ENCODE measurements at places on chromosomes 1 and 21.

DNA sequence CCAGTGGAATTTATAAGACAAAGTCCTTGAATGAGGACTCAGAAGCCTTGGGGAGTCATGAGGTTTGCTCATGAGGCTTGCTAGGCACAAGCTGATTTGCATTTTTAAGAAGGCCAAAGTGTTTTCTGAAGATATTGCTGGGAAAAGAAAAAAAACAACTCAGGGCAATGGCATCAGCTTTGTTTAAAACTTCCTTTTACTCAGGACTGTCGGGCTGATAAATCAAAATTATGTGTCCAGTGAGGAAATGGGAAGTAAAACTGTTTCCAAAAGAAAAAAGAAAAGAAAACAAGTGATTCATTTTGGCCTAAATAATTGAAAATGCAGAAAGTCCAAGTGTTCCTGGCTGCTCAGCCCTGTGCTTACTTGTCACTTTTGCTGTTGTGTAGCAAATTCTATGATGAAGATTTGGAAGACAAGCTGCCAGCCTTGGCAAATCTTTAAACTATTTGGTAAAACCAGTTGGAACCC lies 282.4 kb downstream of the HLX start:
- no peak overlapping the region for H3K27ac ChIP-seq
- no peak for DNase-seq
- no peaks in the 10 kb centered on the region for H3K36me3 ChIP-seq
- H3K4me3 ChIP-seq, result no peak overlapping the region

DNA sequence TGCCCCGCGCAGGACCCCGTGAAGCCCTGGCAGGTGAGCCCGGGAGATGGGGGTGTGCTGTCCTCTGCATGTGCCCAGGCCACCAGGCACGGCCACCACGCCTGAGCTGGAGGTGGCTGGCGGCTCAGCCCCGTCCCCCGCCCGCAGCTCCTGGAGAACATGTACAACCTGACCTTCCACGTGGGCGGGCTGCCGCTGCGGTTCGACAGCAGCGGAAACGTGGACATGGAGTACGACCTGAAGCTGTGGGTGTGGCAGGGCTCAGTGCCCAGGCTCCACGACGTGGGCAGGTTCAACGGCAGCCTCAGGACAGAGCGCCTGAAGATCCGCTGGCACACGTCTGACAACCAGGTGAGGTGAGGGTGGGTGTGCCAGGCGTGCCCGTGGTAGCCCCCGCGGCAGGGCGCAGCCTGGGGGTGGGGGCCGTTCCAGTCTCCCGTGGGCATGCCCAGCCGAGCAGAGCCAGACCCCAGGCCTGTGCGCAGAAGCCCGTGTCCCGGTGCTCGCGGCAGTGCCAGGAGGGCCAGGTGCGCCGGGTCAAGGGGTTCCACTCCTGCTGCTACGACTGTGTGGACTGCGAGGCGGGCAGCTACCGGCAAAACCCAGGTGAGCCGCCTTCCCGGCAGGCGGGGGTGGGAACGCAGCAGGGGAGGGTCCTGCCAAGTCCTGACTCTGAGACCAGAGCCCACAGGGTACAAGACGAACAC lies 1.8 kb downstream of the TAS1R3 start:
- peaks cover 16% of the 10 kb centered on the region for H3K36me3 ChIP-seq
- peaks cover 17% of the 10 kb centered on the region for H3K4me1 ChIP-seq
- no peak for DNase-seq
- H3K27ac ChIP-seq, result peak overlapping the region; percentile 16
- H3K4me3 ChIP-seq, result no peak overlapping the region

GRCh38 chr21:46005081-46005480 lies 23.5 kb downstream of the COL6A1 start:
- no peak overlapping the region for H3K4me3 ChIP-seq

DNA sequence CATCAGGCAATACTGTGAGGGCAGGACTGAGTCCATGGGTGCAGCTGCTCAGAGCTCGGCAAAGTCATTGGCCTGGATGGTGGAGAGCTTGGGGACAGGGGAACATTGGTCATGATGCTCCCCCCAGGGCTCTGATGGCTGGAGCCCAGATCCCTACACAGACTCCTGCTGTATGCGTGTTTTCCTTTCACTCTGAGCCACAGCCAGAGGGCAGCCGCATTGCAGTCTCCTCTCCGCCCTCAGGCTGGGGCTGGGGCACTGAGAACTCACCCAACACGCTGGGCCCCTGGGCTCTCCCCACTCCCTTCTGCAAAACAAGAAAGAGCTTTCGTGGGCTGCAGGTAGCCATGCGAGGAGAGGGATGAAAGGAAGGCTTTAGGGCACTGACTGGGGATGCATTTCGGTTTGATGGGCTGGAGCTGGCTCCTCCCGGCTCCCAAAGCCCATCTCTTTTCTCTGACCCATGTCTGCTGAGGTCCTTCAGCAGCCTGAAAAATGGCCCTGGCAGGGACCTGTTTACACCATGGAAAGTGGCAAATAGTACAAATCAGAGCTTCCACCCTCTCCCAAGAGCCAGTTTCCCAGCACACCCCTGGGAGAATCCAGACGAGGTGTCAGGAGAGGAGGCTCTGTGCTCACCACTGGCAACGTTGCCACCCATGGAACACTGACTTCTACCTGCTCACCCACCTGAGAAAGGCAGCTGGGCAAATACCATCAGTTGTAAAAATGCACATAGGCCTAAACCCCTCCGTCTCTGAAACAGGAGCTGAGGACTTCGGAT lies 43.8 kb downstream of the CAPN2 start:
- no peak for DNase-seq
- H3K4me3 ChIP-seq, result no peak overlapping the region
- H3K27ac ChIP-seq, result no peak overlapping the region
- peaks cover 74% of the 10 kb centered on the region for H3K36me3 ChIP-seq

- no peaks in the 10 kb centered on the region for H3K36me3 ChIP-seq
- no peak overlapping the region for H3K27ac ChIP-seq
- H3K4me3 ChIP-seq, result no peak overlapping the region
- peak; percentile 56 for DNase-seq
- no peaks in the 10 kb centered on the region for H3K27me3 ChIP-seq
Observed at GRCh38 chr21:45384656-45385548, 20.1 kb upstream of the COL18A1 start.

- H3K4me1 ChIP-seq, result no peaks in the 10 kb centered on the region
- H3K4me3 ChIP-seq, result no peak overlapping the region
- no peak for DNase-seq
- no peaks in the 10 kb centered on the region for H3K27me3 ChIP-seq
Observed at GRCh38 chr1:6922096-6922931, 137.1 kb downstream of the CAMTA1 start.

- peak overlapping the region; percentile 3 for H3K27ac ChIP-seq
- H3K4me1 ChIP-seq, result peaks cover 28% of the 10 kb centered on the region
- DNase-seq, result no peak
- no peaks in the 10 kb centered on the region for H3K36me3 ChIP-seq
Observed at GRCh38 chr1:161092621-161093028, 3.3 kb upstream of the NECTIN4 start.

DNA sequence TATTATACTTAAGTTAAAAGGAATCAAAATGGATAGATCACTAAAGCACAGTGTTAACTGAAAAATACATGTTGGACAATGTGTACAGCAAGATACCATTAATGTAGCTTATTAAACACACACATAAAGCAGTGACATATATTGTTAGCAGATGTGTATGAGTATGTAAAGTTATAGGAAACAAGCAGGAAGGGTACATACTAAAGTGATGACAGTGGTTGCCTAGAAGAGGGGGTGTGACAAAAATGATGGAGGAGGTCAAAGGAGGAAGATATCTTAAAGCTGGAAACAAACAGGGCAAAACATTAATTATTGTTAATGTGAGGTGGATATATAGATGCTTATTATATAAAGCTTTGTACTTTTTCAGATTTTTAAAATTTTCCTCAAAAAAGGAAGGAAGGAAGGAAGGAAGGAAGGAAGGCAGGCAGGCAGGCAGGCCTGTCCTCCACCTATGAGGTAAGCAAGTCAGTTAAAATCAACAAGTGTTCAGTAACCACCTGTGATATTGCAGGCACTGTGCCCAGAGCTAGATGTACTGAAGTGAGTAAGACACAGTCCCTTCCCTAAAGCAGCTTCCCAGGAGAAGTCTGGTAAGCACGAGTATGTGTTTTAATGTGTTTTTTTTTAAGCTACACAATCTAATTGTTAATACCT lies 252.9 kb upstream of the NR5A2 start:
- H3K27ac ChIP-seq, result peak overlapping the region; percentile 40
- H3K27me3 ChIP-seq, result no peaks in the 10 kb centered on the region
- DNase-seq, result peak; percentile 63
- peaks cover 17% of the 10 kb centered on the region for H3K4me1 ChIP-seq

DNA sequence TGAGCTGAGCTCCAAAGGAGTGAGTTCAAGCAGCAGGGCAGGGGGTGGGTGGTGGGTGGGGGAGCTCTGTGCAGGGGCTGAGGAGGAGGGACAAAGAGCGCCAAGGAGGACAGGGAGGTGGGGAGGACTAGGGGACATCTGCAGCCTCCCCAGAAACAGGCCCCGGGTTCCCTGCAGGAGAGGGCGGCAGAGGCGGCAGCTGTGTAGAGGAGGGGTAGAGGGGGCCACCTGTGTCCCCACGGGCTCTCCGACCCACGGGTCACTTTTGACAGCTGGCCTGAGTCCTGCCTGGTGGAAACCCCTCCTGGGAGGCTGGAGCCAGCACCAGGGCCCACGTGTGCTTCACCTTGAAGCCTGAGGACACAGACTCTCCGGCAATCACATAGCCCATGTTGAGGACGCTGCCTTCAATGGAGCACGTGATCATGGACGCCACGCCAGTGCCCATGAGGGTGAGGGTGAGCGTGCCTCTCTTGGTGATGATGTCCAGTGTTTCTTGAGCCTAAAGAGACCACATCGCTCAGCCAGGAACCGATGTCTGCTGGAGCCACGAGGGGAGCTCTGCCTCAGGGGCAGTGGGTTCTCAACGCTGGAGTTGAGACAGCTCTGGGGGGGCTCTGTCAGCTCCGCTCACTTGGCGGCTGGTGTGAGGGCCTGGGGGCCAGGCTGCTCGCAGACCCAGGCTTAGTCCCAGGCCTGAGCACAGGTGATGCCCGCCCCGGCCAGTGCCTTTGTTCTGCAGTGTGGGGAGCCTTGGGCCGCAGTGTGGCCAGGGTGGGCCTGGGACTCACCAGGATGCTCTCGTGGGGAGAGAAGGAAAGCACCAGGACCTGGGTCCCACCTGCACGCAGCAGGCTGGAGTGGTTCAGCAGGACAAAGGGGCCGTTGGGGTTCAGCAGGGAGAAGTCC lies 6.6 kb upstream of the TMEM52 start:
- DNase-seq, result peak; percentile 65
- no peaks in the 10 kb centered on the region for H3K36me3 ChIP-seq
- H3K27ac ChIP-seq, result no peak overlapping the region
- no peak overlapping the region for H3K4me3 ChIP-seq
- no peaks in the 10 kb centered on the region for H3K27me3 ChIP-seq

GRCh38 chr21:35942211-35943144 lies 117.8 kb downstream of the SETD4 start:
- DNase-seq, result no peak
- no peaks in the 10 kb centered on the region for H3K36me3 ChIP-seq
- no peaks in the 10 kb centered on the region for H3K27me3 ChIP-seq
- no peaks in the 10 kb centered on the region for H3K4me1 ChIP-seq
- H3K4me3 ChIP-seq, result no peak overlapping the region

DNA sequence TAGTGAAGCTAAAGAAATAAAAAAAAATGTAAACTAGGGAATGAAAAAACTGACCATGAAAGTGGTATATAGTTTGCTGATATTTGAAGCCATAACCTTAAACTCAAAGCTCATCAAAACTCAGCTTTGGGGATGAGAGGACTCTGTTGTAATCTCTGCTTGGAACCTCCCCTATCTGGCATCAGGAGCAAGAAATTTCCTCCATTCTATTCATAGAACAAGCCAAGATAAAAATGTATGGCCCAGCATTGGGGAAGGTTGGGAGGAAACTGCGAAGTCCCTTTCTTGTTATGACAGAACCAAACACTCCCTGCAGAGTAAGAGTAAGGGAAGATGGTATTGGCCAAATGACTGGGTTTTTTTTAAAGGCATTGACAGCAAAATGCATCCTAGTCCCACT lies 35.6 kb downstream of the MCOLN2 start:
- H3K4me1 ChIP-seq, result no peaks in the 10 kb centered on the region
- no peaks in the 10 kb centered on the region for H3K36me3 ChIP-seq
- no peaks in the 10 kb centered on the region for H3K27me3 ChIP-seq
- no peak overlapping the region for H3K4me3 ChIP-seq
- DNase-seq, result no peak

DNA sequence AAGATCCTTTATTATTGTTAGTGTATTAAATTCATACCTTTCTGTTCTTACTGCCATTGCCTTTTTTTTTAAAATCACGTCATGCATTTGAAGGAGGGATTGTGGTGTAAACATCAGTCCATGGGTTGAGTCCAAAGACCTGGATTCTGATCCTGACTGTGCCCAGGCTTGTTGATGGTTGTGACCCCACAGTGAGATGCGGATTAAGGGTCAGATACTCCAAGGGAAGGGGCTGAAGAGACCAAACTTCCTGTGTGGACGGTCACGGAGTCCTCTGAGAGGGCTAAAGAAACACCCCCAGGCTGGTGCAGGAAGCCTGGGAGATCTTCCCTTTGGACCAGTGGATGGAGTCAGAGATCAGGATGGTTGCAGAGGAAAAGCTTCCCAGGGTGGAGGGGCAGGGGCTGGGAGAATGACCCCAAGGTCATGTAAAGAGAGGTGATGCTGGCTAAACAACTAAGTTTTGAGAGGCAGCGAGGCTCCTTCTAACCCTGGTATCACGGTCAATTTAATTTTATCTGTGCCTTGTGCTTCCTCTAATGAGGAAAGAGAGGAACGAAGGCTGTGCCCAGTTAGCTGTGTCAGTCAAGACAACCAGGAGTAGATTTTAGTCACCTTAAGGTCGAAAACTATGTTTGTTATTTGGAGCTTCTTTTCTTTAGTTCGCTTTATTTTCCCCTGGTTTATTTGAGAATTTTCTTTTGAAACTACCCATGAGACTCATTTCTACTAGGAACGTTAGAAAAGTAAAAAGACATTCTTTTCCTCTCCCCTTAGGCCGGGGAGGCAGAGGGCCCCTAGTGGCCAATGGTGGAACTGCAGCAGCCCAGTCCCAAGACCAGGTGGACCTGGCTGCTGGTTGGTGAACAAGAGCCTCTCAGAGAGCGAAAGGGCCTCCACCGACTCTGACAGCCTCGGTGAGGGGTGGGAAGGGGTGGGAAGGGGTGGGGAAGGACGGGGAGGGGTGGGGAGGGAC lies 8.7 kb upstream of the GPR161 start:
- no peaks in the 10 kb centered on the region for H3K27me3 ChIP-seq
- H3K4me1 ChIP-seq, result no peaks in the 10 kb centered on the region
- no peak overlapping the region for H3K27ac ChIP-seq
- DNase-seq, result peak; percentile 71

Data from RWPE2 (cell line).